ENCODE measurements at places on chromosomes 3 and 15.

DNA sequence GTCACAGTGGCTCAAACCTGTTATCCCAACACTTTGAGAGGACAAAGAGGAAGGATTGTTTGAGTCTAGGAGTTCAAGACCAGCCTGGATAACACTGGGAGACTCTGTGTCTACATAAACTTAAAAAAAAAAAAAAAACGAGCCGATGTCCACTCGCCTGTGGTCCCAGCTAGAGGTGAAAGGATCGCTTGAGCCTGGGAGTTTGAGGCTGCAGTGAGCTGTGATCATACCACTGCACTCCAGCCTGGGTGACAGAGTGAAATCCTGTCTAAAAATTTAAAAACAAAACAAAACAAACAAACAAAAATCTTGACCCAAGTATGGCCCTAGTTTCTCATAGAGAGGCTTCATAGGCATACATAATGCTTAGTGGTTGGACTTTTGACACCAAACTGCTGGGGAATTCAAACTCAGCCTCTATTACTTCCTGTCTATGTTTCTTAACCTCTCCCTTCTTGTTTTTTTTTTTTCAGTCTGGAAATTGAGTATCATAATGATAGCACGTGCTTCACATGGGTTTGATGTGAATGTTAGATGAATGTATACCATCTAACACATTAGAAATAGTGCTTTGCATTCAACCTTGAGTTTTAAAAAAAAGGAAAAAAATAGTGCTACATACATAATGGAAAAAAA is 46.4 kb upstream of the CAPN7 start:
- DNase-seq, result no peak

DNA sequence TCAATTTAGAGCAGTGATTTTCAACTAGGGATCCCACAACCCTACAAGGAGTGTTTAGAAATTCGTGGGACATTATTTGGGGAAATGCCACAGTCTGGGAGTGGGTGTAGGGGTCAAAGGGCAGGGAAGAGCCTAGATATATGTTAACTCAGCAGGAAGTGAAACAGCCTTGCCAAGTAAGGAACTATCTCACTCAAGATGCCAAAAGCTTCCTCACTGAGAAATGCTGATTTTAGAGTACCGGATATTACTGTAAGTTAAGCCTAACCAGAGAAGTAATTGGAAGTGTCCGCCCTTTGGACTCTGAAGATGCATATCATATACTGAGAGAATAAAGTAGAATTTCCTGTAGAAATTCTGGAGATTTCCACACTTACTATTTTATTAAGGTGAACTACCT is 158.6 kb downstream of the BBX start:
- no peak for DNase-seq

DNA sequence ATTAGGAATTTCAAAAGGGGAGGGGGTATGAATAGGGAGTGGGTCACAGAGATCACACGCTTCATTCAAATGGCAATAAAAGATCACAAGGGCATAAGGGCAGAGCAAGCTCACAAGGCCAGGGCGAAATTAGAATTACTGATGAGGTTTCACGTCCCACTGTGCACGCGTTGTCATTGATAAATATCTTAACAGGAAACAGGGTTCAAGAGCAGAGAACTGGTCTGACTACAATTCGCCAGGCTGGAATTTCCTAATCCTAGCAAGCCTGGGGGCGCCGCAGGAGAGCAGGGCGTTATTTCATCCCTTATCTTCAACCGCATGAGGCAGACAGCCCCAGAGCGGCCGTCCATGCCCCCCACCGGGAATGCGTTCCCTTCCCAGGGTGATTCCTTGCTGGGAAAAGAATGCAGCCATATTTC is 18.1 kb upstream of the SMCO1 start:
- DNase-seq, result no peak

- no peak for DNase-seq
Measured at GRCh38 chr3:113775516-113775915, 28.7 kb downstream of the ATP6V1A start.

DNA sequence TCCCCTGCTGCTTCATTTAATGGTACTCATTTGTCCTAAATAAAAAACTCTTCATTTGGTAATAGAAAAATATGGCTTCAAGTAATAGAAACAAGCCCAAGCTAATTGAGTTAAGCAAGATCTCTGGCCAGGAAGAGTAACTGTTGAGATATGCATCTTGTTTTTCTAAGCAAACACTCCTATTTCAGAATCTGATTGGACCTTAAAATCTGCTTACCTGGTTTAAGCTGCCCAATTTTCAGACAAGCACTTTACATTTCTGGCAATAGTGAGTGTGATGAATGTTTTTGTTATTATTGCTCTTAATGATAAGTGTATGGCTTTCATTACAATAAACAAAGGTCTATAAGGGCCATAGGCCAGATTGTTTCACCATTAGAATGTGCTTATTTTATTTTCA is 86.2 kb downstream of the CMSS1 start:
- DNase-seq, result no peak

GRCh38 chr3:191388823-191389222 is 58.5 kb upstream of the UTS2B start:
- DNase-seq, result no peak

- DNase-seq, result no peak
Measured at GRCh38 chr3:10292505-10293419, at the start of gene GHRL. Gene GHRL (minus strand): TSS chr3:10292947. CDS start chr3:10290180, 2,767 bp downstream.

- DNase-seq, result no peak
Measured at GRCh38 chr3:190380184-190380583, 7.8 kb upstream of the CLDN16 start.

DNA sequence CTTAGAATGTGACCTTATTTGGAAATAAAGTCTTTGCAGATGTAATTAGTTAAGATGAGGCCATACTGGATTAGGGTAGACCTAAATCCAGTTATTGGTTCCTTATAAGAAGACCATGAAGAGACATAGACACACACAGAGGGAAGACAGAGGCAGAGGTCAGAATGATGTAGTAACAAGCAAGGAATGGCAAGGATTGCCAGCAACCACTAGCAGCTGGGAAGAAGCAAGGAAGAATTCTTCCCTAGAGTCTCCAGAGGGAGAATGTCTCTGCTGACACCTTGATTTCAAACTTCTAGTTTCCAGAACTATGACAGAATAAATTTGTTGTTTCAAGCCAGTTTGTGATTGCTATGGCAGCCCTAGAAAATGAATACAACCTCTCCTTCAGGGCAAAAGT is 116.7 kb downstream of the WDR76 start:
- no peak for DNase-seq

- DNase-seq, result no peak
Measured at GRCh38 chr3:10234526-10235230, 13.6 kb upstream of the TATDN2 start.

GRCh38 chr3:122627301-122627700 is 49.9 kb downstream of the PARP15 start:
- no peak for DNase-seq

DNA sequence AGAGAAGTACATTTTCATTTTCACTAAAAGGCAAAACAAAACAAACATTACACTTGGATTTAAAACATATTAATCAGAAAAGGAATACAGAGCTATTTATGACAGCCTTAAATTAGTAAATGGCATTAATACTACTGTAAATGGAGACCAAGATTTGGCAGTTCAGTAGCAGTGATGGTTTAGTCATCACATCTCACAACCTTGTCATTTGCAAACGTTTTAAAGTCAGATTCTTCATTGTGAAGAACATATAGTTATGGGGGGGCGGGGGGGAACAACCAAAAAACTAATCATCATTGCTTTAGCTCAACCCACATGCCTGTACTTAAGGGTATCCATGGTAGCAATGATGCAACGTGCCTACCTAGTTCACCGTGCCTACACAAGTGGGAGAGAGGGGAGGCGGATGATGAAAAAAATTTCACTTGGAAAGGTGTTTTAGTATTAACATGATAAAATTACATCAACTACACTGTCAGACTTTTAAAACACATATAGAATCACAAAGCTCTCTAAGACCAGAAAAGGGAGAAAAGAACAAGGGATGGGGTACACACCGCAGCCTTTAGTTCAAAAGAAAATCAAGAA is 40.1 kb downstream of the DLG1 start:
- no peak for DNase-seq
